ENCODE measurements at places on chromosomes 5 and 9. TPM values are rescaled to one million over a fixed set of nuclear protein-coding genes. Genes with fewer than 3 reads are reported as not detected.
A peak's percentile ranks its signal among the peaks of the same experiment; 100 is the strongest.

DNA sequence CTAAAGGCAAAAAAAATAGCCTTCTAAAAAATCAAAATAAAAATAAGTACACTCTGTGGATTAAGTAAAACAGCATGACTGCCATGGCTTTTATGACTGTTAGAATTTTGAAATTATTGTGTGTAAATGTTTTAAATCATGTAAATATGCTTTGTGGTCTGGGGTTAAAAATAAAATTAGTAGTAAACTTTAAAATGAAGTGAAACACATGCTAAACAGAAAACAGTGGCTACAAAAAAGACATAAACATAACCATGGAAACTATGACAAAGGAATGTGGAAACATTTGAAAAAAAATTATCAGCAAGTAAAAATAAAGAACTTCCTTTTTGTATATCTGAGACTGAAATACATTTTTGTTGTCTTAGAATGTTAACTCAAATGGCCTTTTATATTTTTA, 134.5 kb upstream of the SPEF2 start:
- no peak overlapping the region for H3K4me3 ChIP-seq
- H3K4me1 ChIP-seq = peaks cover 9% of the 10 kb centered on the region
- H3K27ac ChIP-seq = no peak overlapping the region
- H3K36me3 ChIP-seq = no peaks in the 10 kb centered on the region

DNA sequence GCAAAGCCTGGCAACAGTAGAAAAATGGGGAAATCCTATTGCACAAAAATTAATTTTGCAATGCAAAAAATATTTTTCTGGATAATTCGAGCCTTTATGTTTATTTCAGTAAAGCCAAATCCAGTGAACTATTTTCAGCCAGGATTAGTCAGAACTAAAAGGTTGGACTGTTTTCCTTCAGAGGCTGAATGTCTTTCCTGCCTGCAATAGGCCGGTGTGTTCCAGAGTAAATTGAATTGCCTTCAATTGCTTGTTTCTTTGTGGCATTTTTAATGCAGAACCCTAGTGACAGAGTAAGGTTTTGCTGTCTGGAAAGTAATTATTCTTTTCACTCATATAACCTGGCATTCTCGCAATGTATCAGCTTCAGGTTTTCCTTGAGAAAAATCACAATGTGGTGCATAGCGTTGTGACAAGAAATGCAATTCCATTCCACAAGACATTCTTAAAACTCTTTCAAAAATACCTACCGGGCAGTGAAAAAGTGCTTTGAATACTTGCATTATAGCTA, 183.7 kb downstream of the GLIS3 start:
- no peak overlapping the region for H3K4me3 ChIP-seq
- H3K36me3 ChIP-seq = no peaks in the 10 kb centered on the region
- H3K27me3 ChIP-seq = no peaks in the 10 kb centered on the region
- no peak overlapping the region for H3K27ac ChIP-seq
- DNase-seq = no peak
- H3K4me1 ChIP-seq = peaks cover 9% of the 10 kb centered on the region

GRCh38 chr5:127410959-127411358, 106.5 kb upstream of the PRRC1 start:
- no peak overlapping the region for H3K27ac ChIP-seq
- H3K27me3 ChIP-seq = no peaks in the 10 kb centered on the region
- DNase-seq = no peak
- H3K4me3 ChIP-seq = no peak overlapping the region
- no peaks in the 10 kb centered on the region for H3K36me3 ChIP-seq

- no peak overlapping the region for H3K27ac ChIP-seq
- H3K36me3 ChIP-seq = peaks cover 16% of the 10 kb centered on the region
- H3K27me3 ChIP-seq = no peaks in the 10 kb centered on the region
- no peak overlapping the region for H3K4me3 ChIP-seq
- H3K4me1 ChIP-seq = peaks cover 13% of the 10 kb centered on the region
These were observed 4.8 kb downstream of the ARL10 start for GRCh38 chr5:176369934-176370711.

SCGB3A2 gene
- total RNA-seq = not detected

DNA sequence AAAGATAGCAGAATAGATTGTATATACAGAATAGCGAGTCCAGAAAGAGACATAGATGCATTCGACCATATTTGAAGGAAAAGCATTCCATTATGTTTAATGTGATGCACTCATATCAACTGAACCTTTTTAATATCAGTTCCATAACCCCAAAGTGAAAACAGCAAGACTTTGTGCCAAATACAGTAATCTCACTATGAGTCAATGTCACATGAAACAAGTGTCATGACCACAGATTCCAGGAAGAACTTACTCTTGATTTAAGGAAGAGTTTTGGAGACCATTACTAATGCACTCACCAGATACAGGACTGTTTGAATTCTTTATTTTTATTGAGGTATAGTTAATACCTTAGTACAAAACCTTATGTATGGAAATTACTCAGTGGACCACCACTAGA, 220.5 kb downstream of the SH3GL2 start:
- H3K36me3 ChIP-seq = no peaks in the 10 kb centered on the region
- H3K4me3 ChIP-seq = no peak overlapping the region
- DNase-seq = no peak
- H3K4me1 ChIP-seq = no peaks in the 10 kb centered on the region
- no peaks in the 10 kb centered on the region for H3K27me3 ChIP-seq
- H3K27ac ChIP-seq = peak overlapping the region; percentile 37

NRG2 gene
- 11.0 TPM for total RNA-seq

DOLK gene
- 42.3 TPM for total RNA-seq

GRCh38 chr5:122871661-122872060, 26.2 kb downstream of the SNX24 start:
- H3K27ac ChIP-seq = no peak overlapping the region
- H3K27me3 ChIP-seq = no peaks in the 10 kb centered on the region
- no peaks in the 10 kb centered on the region for H3K4me1 ChIP-seq
- no peaks in the 10 kb centered on the region for H3K36me3 ChIP-seq

DNA sequence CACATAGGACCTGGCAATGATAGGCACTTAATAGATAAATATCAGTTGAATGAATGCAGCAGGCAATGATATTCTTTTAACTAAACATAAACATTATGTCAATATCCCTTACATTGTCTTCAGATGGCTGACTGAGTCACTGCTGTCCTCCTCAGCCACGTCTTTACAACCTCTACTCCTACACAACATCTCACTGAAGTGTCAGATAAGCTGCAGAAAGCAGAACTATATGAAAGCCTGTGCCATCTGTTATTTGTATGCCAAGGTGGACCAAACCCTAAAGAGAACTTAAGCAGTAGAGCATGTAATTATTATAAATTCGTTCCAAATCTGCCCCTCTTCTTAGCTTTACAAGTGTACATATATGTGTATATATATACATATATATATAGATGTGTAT, 271.2 kb downstream of the RASEF start:
- DNase-seq = no peak
- no peak overlapping the region for H3K4me3 ChIP-seq

CCDC192 gene
- total RNA-seq = not detected

IL13 gene
- total RNA-seq = not detected

GRCh38 chr9:7794196-7794595, 5.4 kb downstream of the DMAC1 start:
- no peak overlapping the region for H3K4me3 ChIP-seq
- peaks cover 5% of the 10 kb centered on the region for H3K4me1 ChIP-seq
- H3K27me3 ChIP-seq = no peaks in the 10 kb centered on the region
- no peak for DNase-seq
- peaks cover 18% of the 10 kb centered on the region for H3K36me3 ChIP-seq

TAF11L10 gene
- total RNA-seq = not detected

SPATA31D4 gene
- not detected for total RNA-seq

DNLZ gene
- total RNA-seq = 17.6 TPM

IFNA2 gene
- not detected for total RNA-seq

CCDC183 gene
- 0.90 TPM for total RNA-seq

DNA sequence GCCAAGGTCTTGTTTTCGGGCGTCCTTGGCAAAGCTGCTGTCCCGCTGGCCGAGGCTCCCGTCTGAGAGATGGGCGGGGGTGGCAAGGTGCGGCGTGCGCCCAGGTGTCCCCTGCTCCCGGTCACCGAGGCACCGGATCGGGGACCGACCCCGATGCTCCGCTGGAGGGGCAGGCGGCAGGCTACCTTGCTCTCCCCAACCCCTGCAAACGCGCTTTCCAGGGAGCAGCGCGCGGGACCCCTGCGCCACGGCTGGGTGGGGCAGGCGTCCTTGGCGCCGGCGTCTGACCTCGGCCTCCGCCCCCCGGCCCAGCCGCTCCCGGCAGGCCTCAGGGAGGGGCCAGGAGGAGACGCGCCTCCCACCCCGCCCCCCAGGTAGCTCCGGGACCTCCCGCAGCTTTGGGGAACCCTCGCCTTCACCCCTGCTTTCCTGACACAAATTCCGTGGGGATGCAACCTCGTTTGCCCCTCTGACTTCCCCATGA, 551 bp downstream of the N4BP3 start:
- H3K4me1 ChIP-seq = peaks cover 13% of the 10 kb centered on the region
- no peak overlapping the region for H3K4me3 ChIP-seq
- H3K36me3 ChIP-seq = no peaks in the 10 kb centered on the region
- H3K27me3 ChIP-seq = peaks cover 16% of the 10 kb centered on the region
- no peak for DNase-seq
- no peak overlapping the region for H3K27ac ChIP-seq

- peak; percentile 88 for DNase-seq
- H3K27me3 ChIP-seq = no peaks in the 10 kb centered on the region
- peaks cover 11% of the 10 kb centered on the region for H3K36me3 ChIP-seq
- peaks cover 63% of the 10 kb centered on the region for H3K4me1 ChIP-seq
- H3K27ac ChIP-seq = peak overlapping the region; percentile 58
These were observed 1.9 kb downstream of the SPARC start for GRCh38 chr5:151684690-151685361.

GRCh38 chr5:92409134-92409533, 1026.0 kb upstream of the ARRDC3 start:
- H3K36me3 ChIP-seq = no peaks in the 10 kb centered on the region
- H3K27ac ChIP-seq = no peak overlapping the region
- H3K4me3 ChIP-seq = no peak overlapping the region

DNA sequence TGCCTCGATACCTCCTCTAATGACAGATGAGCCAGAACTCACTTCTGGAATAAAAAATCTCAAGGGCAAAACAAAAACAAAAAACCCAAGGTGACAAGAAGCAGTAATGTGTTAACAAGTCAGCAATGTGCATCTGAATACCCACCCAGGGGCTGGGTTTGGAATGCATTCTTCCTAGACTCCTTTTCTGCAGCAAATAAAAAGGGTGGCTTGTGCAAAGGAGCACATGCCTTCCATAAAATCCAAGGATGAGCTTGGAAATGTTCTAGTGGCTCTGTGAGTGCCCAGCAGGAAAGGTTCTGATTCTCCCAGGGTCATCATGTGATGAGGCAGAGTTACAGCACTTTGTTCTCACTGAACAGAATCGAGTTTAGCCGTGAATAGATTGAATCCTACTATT, 599.9 kb downstream of the RAB3C start:
- H3K4me1 ChIP-seq = no peaks in the 10 kb centered on the region
- no peaks in the 10 kb centered on the region for H3K27me3 ChIP-seq
- H3K27ac ChIP-seq = no peak overlapping the region

MZB1 gene
- 0.50 TPM for total RNA-seq

GRCh38 chr9:120177121-120177520, 402.8 kb downstream of the CDK5RAP2 start:
- no peaks in the 10 kb centered on the region for H3K36me3 ChIP-seq
- no peaks in the 10 kb centered on the region for H3K4me1 ChIP-seq
- no peak overlapping the region for H3K27ac ChIP-seq
- no peak overlapping the region for H3K4me3 ChIP-seq
- no peak for DNase-seq

DNA sequence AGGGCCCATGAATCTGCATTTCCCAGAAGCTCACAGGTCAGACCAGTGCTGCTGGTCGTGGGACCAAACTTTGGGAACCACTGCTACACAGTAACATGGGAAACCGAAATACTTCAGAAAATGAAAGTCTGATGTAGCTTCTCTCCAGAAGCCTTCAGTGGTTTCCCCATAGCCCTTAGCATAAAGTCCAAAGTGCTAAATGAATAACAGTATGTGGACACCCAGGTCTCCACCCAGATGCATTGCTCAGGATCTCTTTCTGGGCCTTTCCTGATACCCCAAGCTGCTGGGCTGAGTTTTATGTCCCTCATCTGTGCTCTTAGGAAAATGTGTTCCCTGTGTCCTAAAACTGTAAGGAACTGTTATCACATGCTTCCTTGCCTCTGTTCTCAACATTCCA, 100.4 kb downstream of the NFIB start:
- no peak overlapping the region for H3K4me3 ChIP-seq
- no peak overlapping the region for H3K27ac ChIP-seq
- DNase-seq = no peak
- no peaks in the 10 kb centered on the region for H3K27me3 ChIP-seq
- H3K4me1 ChIP-seq = no peaks in the 10 kb centered on the region
- H3K36me3 ChIP-seq = no peaks in the 10 kb centered on the region

DNA sequence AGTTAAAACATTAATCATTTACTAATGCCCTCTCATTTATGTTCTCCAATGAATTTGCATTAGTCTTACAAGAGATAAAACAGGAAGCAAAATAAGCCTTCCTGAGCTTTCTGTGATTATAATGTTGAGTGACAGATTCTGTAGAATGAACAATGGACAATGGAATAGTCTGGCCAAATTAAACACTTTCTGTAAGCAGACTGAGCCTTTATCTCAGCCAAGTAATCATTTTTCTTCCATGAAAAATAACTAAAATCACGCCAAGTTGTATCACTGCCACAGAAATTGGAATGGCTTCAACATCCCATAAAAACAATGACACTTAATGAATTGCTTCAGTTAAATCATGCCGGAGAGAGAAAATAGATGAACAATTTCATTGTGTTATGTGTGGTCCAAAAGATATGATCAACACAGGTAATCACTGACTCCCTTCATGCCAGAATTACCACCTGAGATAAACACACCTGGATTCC, 63.0 kb downstream of the TSSK1B start:
- no peak for DNase-seq
- H3K4me1 ChIP-seq = no peaks in the 10 kb centered on the region
- H3K27me3 ChIP-seq = no peaks in the 10 kb centered on the region
- no peaks in the 10 kb centered on the region for H3K36me3 ChIP-seq

DNA sequence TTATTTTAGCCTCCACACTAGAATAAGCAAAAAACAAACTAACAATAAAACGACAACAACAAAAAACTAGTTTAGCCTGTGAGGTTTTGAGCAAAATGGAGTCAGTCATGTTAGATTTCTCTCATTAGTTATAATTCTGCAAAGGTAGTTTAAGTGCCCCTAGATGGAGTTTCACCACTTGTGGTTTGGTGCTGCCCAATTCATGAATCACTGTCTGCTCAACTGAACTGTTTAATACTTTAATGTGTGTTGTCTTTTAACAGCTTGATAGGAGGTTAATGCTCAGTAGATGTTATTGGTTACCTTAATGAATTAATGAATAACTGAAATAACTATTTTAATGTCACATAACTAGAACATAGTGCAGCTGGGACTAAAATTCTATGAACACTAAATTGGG, 3.5 kb upstream of the PLAA start:
- H3K27me3 ChIP-seq = no peaks in the 10 kb centered on the region
- H3K4me1 ChIP-seq = peaks cover 12% of the 10 kb centered on the region
- no peak overlapping the region for H3K4me3 ChIP-seq
- no peak overlapping the region for H3K27ac ChIP-seq
